ENCODE measurements at places on chromosomes 12 and 14.

DNA sequence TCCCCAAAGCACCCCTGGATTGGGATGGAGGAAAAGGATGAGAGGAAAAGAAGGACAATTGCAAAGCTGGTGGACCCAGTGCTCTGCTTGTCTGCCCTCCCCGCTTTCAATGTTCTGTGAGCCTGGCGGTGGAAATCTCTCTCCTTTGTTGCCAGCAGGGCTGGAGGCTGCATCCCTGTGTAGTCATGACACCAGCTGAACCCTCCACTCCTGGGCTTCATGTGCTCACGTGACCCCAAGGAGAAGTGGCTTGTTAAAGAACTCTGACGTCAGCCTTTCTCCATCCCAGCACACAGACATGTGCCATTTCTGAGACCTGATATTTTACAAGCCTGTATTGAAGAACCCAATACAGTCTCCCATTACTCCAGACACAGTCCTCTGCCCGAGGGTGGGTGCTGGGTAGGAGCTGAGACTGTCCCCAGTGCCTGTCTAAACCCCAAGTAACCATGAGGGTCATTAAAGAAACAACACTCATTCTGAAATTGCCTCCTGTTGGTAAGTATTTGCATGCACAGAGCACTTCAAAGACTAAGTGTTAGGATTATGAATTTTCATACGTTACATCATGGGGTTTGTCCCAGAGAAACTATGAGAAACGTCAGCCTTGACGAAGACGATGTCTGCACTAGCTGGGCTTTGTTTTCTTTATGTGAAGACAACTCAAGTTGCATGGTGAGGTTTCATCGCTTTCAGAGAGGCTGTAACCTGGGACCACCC lies 21.7 kb downstream of the GALNT16 start:
- no peak for DNase-seq

DNA sequence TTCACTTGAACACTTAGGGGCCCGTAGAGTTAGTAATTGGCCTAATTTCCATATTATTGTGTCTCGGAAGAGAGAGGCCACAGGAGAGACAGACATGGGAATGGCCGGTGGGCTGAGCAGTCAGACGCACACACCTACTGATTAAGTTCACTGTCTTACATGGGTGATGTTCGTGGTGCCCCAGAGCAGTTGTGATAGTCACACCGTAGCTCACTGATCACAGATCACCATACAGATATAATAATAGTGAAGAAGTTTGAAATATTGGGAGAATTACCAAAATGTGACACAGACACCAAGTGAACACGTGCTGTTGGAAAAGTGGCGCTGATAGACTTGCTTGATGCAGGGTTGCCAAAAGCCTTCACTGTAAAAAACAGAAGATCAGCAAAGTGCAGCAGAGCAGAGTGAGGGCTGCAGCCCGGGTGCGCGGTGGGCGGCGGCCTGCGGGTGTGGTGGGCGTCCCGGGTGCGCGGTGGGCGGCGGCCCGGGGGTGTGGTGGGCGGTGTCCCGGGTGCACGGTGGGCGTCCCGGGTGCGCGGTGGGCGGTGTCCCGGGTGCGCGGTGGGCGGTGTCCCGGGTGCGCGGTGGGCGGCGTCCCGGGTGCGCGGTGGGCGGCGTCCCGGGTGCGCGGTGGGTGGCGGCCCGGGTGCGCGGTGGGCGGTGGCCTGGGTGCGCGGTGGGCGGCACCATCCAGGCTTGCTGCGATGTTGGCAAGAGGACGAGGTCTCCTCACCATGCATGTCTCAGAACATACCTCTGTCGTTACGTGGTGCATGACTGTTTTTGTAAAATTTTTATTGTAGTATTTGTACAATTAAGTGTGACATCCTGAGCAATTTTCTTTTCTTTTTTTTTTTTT lies 34.3 kb upstream of the TEX22 start:
- no peak for DNase-seq

DNA sequence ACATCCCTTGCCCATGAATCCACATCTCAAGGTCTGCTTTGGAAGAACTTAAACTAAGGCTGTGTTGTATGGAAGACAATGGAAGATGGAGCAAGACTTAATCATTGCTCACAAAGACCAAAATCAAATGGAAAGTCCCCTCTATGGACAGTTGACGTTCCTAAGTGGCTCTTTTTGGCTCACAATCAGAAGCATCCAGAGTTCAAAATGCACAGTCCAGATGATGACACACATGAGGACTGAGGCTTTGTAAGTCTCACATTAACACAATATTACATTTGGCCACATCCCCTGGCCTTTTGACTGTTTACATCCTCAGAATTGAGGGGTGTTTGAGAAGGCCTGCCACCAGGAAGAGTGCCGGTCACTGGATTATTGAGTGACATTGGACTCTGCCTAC lies 122.3 kb upstream of the CPM start:
- DNase-seq, result no peak

DNA sequence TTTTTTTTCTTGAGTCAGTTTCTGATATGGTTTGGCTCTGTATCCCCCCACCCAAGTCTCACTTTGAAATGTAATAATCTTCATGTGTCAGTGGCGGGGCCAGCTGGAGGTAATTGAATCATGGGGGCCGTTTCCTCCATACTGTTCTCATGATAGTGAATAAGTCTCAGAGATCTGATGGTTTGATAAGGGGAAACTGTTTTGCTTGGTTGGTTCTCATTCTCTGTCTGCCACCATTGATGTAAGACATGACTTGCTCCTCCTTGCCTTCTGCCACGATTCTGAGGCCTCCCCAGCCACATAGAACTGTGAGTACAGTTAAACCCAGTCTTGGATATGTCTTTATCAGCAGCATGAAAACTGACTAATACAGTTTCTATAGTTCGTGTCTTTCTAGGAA lies 42.9 kb downstream of the WNK1 start:
- no peak for DNase-seq

DNA sequence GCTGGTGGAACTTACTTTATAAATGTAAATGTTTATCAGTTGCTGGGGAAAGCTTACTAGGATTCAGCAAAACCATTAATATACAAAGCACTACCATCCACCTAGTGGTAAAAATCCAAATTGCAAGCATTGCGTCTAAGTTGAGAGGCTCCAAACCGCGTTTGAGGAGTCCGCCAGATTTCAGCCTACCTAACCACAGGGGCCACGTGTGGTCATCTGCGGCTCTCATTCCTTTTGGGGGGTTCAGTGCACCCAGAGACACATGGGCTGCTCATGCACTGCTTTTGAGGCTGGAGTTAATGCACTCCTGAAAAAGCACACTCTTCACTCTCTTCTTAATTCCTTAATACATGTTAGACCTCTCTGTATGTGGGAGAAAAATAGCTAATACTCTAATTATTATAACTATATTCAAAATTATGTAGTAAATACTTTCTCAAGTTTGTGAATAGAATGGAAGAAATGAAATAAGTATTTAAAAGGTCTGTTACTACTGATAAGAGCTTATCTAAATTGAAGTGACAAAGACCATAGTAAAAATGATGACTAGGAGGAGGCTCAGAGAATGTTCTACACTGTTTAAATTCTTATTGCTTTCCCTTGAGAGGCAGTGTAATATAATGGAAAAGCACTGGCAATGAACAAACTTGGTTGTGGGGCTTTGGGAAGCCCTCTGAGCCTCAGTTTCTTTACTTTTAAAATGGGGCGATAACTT lies 41.4 kb upstream of the MANSC4 start:
- DNase-seq, result peak; percentile 50

GRCh38 chr14:37145395-37145794 lies 27.0 kb downstream of the SLC25A21 start:
- DNase-seq, result no peak

GRCh38 chr14:104889375-104889757 lies 24.3 kb downstream of the CEP170B start:
- DNase-seq, result no peak

GRCh38 chr14:89607453-89607852 lies 190.4 kb upstream of the FOXN3 start:
- no peak for DNase-seq

DNA sequence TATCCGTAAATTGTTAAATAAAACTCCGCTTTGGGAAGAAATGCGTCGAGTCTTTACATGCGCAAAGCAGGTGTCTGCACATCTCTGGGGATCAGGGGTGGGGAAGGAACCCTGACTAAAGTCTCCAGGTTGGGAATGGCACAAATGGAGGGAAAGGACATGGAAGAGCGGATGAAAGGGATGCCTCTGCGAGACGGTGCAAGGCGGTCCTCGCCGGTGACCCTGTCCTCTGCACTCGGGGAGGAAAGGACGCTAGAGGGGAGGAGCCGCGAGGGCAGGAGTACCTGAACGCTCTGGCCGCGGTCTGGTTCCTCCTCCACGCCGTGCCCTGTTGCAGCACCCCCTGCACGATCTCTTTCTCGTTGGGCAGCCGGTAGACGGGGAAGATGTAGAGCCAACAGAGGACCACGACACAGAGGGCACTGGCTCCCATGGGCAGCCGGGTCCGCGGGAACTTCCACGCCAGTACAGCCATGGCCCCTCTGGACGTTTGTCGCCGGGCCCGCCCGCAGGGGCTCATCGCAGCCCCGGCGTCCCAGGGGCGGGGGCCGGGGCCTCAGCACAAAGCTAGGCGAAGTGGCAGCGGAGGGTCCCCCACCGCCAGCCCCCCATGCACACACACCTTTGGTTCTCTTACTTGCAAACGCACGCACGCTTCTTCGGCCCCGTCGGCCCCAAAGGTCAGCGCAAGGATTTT lies 646 bp downstream of the ST8SIA1 start:
- DNase-seq, result no peak

DNA sequence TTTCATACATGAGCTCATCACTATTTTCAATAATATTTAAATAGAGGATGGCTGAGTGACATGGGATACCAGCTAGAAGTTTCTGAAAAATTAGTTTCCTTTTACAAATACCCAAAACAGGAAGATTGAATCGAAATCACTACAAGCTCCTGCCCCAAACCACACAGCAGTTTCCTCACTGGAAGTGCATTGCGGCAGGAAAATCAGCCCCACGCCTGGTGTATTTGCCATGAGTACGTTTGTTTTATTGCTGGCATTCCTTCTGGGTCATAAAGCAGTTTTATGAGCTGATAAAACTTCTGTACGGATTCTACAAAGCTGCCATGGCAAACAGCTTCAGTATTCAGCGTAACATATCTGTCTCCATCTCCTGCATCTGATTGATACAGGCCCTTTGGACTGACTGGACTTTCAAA lies 23.7 kb downstream of the CDC42BPB start:
- no peak for DNase-seq

DNA sequence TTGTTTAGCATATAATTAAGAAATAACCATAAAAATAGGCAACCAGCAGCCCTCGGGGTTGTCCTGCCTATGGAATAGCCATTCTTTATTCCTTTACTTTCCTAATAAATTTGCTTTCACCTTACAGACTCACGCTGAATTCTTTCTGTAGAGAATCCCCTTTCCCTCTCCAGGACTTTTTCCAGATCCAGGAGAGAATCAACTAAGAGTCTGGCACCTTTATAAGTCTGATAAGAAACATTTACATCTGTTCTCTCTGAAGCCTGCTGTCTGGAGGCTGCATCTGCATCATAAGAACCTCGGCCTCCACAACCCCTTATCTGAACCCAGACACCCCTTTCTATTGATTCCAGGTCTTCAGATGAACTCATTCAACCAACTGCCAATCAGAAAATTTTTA lies 32.3 kb downstream of the RIMBP2 start:
- DNase-seq, result no peak

DNA sequence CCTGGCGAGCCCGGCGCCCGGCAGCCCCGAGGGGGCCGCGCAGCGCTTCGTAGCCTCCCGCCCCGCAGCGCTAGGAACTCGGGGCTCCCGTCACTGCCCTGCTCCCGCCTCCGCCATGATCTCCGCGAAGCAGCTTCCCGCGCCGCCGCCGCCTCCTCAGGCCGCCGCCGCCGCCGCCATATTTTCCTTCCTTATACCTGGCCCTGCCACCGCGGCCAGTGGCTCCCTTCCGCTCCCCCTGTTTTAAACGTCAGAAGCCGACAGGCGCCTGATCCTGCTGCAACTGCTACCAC lies 286 bp downstream of the PPP4R3A start:
- DNase-seq, result no peak

DNA sequence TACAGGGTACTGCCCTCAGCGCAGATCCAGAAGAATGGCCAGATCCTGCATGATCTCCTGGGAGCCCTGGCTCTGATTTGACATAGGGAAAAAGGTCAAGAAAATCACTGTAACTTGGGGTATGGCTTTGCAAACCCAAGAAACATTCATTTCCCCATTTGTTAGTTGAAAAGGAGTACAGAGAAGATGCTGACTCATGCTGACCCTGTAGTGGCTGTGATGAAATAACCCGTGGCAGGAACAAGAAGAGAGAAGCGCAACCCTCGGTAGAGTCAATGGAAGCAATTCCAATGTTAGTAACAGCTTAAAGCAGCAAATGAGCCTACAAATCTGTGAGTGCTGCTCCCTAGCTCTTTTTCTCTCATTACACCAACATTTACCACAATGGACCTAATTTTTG lies 281.6 kb upstream of the NPAS3 start:
- DNase-seq, result peak; percentile 28

DNA sequence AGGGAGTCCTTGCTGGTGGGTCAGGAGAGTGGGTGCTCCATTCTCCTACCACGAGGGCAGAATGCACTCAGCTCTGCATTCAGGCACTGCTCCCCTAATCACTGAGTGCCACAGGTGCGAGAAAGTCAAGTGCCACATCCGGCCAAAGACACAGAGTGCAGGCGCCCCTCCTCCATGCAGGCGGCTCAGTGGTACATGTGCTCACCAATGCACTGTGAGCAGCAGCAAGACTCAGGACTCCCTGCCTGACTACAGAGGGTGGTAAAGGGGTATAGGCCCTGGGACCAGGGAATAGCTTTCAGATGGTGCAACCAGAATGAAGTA lies 32.9 kb downstream of the ZFYVE21 start:
- no peak for DNase-seq

GRCh38 chr14:75993567-75994041 lies 8.0 kb downstream of the IFT43 start:
- no peak for DNase-seq

- no peak for DNase-seq
Observed at GRCh38 chr12:87679251-87679650, 349.9 kb downstream of the C12orf50 start.

GRCh38 chr14:50260511-50260910 lies 29.1 kb upstream of the SOS2 start:
- DNase-seq, result no peak

- DNase-seq, result no peak
Observed at GRCh38 chr12:76643438-76643837, 83.9 kb upstream of the OSBPL8 start.

DNA sequence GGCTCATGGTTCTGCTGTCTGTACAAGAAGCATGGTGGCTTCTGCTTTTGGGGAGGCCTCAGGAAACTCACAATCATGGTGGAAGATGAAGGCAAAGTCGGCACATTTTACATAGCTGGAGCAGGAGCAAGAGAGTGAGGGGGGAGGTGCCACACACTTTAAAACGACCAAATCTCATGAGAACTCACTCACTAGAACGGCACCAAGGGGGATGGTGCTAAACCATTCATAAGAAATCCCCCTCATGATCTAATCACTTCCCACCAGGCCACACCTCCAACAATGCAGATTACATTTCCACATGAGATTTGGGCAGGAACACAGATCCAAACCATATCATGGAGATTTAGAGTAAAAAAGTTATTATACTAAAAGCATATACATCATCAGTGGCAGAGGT lies 13.6 kb upstream of the LEMD3 start:
- no peak for DNase-seq

GRCh38 chr14:92943855-92944570 lies 21.1 kb downstream of the CHGA start:
- DNase-seq, result no peak

GRCh38 chr12:74489543-74489942 lies 48.1 kb upstream of the ATXN7L3B start:
- no peak for DNase-seq

- DNase-seq, result no peak
Observed at GRCh38 chr12:40502322-40502721, 189.9 kb upstream of the CNTN1 start.

Data from KG1 (cell line).